ENCODE measurements at places on chromosomes 4 and X.

DNA sequence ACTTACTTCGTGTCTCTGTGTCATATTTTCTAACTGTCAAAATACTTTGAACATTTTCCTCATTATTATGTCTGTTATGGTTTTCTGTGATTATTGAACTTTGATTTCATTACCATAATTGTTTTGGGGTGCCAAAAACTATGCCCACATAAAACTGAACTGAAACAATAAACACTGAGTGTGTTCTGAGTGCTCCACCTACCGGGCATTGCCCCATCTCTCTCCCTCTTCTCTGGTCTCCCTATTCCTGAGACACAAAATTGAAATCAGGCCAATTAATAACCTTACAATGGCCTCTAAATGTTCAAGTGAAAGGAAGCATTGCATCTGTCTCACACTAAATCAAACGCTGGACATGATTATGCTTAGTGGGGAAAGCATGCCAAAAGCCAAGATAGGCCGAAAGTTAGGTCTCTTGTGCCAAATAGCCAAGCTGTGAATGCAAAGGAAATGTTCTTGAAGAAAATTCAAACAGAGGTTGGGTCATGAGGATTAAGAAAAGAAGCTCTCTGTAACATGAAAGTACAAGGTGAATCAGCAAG, 972.3 kb downstream of the PCDH7 start:
- H3K36me3 ChIP-seq, result no peaks in the 10 kb centered on the region
- H3K4me3 ChIP-seq, result no peak overlapping the region
- DNase-seq, result no peak
- no peaks in the 10 kb centered on the region for H3K27me3 ChIP-seq
- no peak overlapping the region for H3K27ac ChIP-seq

DNA sequence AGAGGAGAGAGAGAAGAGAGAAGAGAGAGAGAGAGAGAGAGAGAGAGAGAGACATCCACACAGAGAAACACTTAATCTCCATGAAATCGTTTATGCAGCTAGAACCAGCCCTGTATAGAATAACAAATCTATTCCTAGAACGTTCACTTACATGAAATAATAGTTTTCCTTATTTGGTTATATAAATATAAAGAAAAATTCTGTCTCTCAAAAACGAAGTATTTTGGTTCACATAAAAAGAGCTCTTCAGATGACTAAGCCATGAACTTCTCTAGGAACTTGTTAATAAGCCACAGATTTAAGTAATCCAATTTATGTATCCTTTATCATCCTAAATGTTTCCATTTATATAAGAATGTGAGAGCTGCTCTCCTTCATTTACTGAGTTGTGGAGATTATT, 1315.1 kb upstream of the PCDH7 start:
- no peaks in the 10 kb centered on the region for H3K36me3 ChIP-seq
- H3K4me3 ChIP-seq, result no peak overlapping the region
- no peaks in the 10 kb centered on the region for H3K27me3 ChIP-seq

DNA sequence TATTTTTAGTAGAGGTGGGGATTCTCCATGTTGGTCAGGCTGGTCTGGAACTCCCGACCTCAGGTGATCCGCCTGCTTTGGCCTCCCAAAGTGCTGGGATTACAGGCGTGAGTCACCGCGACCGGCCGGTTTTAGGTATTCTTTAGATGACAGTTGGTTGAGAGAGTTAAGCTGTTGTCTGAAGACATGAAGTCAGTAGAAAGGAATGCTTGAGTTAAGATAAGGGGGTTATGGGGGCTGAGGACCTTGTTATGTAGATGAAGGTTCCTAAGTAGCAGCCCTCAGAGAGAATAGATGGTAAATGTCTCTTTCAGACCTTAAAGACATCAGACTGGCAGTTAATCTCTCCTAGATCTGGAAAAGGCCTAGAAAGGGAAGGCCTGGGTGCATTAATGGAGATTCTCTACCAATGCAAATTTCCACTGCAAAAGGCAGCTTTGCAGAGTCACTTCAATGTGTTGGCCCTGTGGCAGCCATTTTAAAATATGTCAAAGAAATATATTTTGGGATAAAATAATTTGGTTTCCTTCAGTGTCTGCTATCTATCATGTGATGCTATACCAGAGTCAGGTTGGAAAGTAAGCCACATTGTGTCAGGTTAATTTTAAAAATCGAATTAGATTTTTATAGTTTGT, 6.4 kb upstream of the ZNF674 start:
- H3K36me3 ChIP-seq, result no peaks in the 10 kb centered on the region
- no peaks in the 10 kb centered on the region for H3K27me3 ChIP-seq
- peaks cover 5% of the 10 kb centered on the region for H3K4me1 ChIP-seq
- no peak for DNase-seq

GRCh38 chr4:153507310-153508073, 41.3 kb downstream of the TMEM131L start:
- peak overlapping the region; percentile 27 for H3K27ac ChIP-seq
- H3K36me3 ChIP-seq, result no peaks in the 10 kb centered on the region
- no peak for DNase-seq
- peaks cover 3% of the 10 kb centered on the region for H3K4me1 ChIP-seq

GRCh38 chr4:85603437-85604336, 128.7 kb downstream of the ARHGAP24 start:
- H3K36me3 ChIP-seq, result no peaks in the 10 kb centered on the region
- no peak overlapping the region for H3K27ac ChIP-seq

GRCh38 chrX:47146936-47147859, 2.2 kb downstream of the RBM10 start:
- H3K36me3 ChIP-seq, result no peaks in the 10 kb centered on the region
- no peaks in the 10 kb centered on the region for H3K27me3 ChIP-seq
- H3K4me1 ChIP-seq, result peaks cover 9% of the 10 kb centered on the region
- DNase-seq, result no peak
- H3K4me3 ChIP-seq, result peak overlapping the region; percentile 83

- H3K27me3 ChIP-seq, result no peaks in the 10 kb centered on the region
- H3K4me1 ChIP-seq, result no peaks in the 10 kb centered on the region
- H3K27ac ChIP-seq, result no peak overlapping the region
- DNase-seq, result no peak
- H3K36me3 ChIP-seq, result no peaks in the 10 kb centered on the region
Observed at GRCh38 chr4:64334964-64335363, 74.3 kb downstream of the TECRL start.

- H3K27me3 ChIP-seq, result no peaks in the 10 kb centered on the region
- H3K27ac ChIP-seq, result no peak overlapping the region
- DNase-seq, result no peak
- H3K36me3 ChIP-seq, result no peaks in the 10 kb centered on the region
- no peak overlapping the region for H3K4me3 ChIP-seq
Observed at GRCh38 chr4:76470532-76470931, 35.5 kb downstream of the SHROOM3 start.

DNA sequence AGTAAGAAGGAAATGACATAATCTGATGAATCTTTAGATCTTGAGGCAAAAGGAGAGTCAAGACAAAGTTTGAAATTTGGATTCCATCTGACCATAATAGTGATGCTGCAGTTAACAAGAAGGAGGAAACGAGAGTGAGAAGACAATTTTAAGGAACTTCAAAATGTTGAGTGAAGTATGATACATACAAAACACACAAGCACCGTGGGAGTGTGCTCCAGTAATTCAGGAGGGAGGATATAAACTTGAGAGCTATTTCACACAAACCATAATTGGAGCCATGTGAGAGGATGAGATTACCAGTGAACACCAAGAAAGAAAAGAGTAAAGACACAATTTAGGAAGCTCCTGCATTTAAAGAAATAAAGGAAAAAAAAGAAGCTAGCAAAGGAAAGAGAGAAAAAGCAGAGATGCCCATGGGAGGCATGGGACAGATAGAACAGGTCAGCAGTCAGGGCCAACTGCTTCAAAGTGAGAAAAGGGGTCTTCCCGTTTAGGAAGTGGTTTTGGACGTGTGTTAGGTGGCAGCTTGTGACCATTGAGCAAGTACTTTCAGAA, 150.7 kb upstream of the SLC7A11 start:
- H3K27ac ChIP-seq, result no peak overlapping the region
- H3K27me3 ChIP-seq, result no peaks in the 10 kb centered on the region
- H3K4me3 ChIP-seq, result no peak overlapping the region
- no peak for DNase-seq
- H3K36me3 ChIP-seq, result no peaks in the 10 kb centered on the region

- H3K36me3 ChIP-seq, result no peaks in the 10 kb centered on the region
- no peaks in the 10 kb centered on the region for H3K27me3 ChIP-seq
- H3K4me3 ChIP-seq, result no peak overlapping the region
- peaks cover 17% of the 10 kb centered on the region for H3K4me1 ChIP-seq
Observed at GRCh38 chr4:1641671-1642070, 42.4 kb downstream of the FAM53A start.

GRCh38 chrX:20681683-20682082, 415.0 kb upstream of the RPS6KA3 start:
- no peak for DNase-seq
- no peak overlapping the region for H3K27ac ChIP-seq
- H3K4me1 ChIP-seq, result no peaks in the 10 kb centered on the region
- H3K27me3 ChIP-seq, result no peaks in the 10 kb centered on the region

- H3K4me1 ChIP-seq, result no peaks in the 10 kb centered on the region
- H3K4me3 ChIP-seq, result no peak overlapping the region
- no peaks in the 10 kb centered on the region for H3K36me3 ChIP-seq
- no peak overlapping the region for H3K27ac ChIP-seq
Observed at GRCh38 chrX:134718966-134719317, 60.7 kb upstream of the PLAC1 start.

- DNase-seq, result no peak
- no peaks in the 10 kb centered on the region for H3K27me3 ChIP-seq
- H3K4me3 ChIP-seq, result no peak overlapping the region
- H3K4me1 ChIP-seq, result no peaks in the 10 kb centered on the region
Observed at GRCh38 chr4:22235698-22236097, 280.2 kb downstream of the ADGRA3 start.

DNA sequence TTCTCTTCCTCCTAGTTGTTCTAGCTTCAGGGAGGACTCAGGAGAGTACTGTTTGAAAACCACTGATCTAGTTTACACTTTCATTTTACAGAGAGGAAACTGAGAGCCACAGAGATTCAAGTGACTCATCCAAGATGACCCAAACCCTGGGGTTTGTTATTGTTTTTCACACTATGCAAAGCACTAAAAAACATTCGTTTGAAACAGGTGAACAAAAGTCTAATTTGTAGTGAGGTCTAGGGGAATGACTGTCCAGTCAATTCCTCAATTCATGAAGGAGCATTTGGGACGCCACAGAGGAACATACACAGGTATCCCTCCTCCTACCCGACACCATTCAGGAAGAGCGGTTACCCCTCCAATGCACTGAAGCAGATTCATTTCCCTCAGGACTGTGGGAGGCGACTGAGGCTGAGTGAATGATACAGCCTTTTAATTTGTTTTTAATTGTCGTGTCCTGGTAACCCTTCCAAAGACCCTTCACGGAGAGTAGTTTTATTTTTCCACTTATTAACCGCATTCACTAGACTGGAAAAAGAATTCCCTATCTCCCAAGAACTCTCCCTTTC, 30.3 kb downstream of the TLR10 start:
- no peaks in the 10 kb centered on the region for H3K36me3 ChIP-seq
- no peak for DNase-seq
- H3K27ac ChIP-seq, result peak overlapping the region; percentile 67

GRCh38 chr4:11416071-11416766, 12.5 kb downstream of the HS3ST1 start:
- no peaks in the 10 kb centered on the region for H3K36me3 ChIP-seq
- H3K27ac ChIP-seq, result no peak overlapping the region
- DNase-seq, result no peak
- H3K27me3 ChIP-seq, result no peaks in the 10 kb centered on the region
- no peak overlapping the region for H3K4me3 ChIP-seq

DNA sequence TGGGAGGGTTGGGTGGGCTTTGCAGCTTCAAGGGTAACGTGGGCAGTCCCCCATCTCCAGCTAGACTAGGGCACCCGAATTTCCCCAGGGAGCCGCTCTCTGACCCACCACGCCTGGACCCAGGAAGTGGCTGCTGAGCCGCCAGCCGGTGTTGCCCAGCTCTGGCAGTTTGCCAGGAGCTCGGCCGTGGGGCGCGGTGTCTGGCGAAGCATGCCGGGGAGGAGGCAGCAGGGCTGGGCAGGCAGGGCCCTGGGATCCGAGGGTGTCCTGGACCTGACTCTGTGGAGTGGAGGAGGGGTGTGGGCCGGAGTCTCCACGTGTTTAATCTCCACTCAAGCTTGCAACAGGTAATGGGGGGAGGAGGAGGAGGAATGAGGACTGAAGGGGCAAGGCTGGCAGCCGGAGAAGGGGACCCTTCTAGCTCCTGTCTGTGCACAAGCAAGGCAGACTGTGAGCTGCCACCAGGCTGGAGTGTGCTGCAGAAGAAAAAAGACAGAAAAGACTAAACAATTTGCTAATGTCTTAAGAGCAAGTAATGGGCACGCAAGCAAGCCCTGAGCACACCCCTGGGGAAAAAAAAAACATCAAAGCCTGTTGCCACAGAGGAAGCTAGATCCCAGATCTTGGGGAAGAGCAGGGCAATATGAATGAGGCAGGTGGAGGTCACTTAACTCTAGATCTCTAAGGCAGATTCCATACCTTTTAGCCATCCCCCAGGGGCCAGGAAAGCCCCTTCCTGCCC, 2.4 kb downstream of the LONRF3 start:
- no peaks in the 10 kb centered on the region for H3K27me3 ChIP-seq
- DNase-seq, result no peak
- peaks cover 4% of the 10 kb centered on the region for H3K4me1 ChIP-seq
- H3K27ac ChIP-seq, result peak overlapping the region; percentile 78
- peak overlapping the region; percentile 84 for H3K4me3 ChIP-seq

DNA sequence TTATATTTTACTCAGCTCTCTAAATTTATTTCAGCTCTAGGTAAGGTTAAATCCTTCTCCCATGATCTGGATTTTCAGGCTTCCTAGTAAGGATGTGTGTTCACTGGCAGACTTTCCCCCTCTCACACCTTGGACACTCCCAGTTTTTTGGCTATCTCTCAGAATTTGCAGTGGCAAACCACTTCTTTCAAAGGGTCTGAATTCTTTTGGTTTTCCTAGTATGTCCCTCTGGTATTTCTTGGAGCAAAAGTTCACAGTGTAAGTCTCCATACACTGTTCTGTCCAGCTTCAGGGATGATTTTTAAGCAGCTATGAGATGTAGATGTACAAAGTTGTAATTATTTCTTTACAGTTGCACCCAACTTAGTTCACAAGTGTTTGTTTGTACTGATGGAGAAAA, 653.8 kb upstream of the GALNT7 start:
- H3K4me3 ChIP-seq, result no peak overlapping the region
- no peak overlapping the region for H3K27ac ChIP-seq
- no peaks in the 10 kb centered on the region for H3K27me3 ChIP-seq
- no peaks in the 10 kb centered on the region for H3K4me1 ChIP-seq

DNA sequence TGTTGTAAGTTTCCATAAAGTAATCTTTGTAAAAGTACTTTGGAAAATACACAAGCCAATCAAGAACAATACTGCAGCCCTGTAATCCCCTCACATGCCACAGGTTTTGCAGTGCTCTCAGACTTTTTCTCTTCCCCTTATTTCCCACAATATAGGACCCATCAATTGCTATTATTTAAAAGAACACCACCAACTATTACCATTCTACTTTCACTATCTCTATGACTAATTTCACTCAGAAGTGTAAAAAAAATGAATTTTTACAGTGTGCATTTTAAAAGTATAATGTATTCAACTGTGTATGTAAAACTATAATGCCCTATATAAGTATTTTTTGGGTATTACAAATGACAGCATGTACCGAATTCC, 1.7 kb downstream of the ATP8A1 start:
- H3K36me3 ChIP-seq, result no peaks in the 10 kb centered on the region
- no peak for DNase-seq
- peak overlapping the region; percentile 91 for H3K4me3 ChIP-seq
- H3K27me3 ChIP-seq, result no peaks in the 10 kb centered on the region

GRCh38 chr4:135966936-135967335, 1565.4 kb downstream of the PCDH18 start:
- no peak overlapping the region for H3K4me3 ChIP-seq
- no peaks in the 10 kb centered on the region for H3K27me3 ChIP-seq
- no peak overlapping the region for H3K27ac ChIP-seq
- no peaks in the 10 kb centered on the region for H3K36me3 ChIP-seq

Measured in thoracic aorta (tissue), 2 donors.